ENCODE measurements at places on chromosomes 16 and 17. TPM values are rescaled to one million over a fixed set of nuclear protein-coding genes. Genes with fewer than 3 reads are reported as not detected.

DNA sequence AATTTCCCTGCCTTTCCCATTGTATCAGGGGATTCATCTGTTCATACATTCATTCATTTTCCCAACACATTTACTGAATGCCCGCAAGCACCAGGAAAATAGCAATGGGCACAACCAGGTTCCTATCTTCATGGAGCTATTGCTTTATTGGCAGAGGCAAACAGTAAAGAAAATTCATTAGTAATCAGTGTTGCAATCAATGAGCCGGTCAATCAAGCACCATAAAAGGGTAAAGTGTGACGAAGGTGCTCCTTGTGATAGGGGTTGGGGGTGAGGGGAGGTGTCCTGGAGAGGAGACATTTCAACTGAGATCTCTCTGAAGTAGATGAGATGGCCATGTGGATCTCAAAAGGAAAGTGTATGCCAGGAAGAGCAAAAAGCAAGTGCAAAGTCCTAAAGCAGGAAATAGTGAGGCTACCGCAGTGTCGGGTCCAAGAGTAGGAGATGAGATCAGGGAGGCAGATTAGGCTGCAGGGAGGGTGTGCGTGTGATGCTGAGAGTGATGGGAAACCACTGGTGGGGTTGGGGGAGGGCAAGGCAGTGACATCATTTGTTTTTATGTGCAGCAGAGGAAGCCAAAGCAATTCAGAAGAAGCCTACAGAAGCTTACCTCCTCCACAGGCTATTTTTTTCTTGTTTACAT, 28.4 kb downstream of the CDH13 start:
- H3K27me3 ChIP-seq: no peaks in the 10 kb centered on the region
- H3K36me3 ChIP-seq: no peaks in the 10 kb centered on the region
- peak overlapping the region; percentile 93 for H3K27ac ChIP-seq
- H3K4me3 ChIP-seq: peak overlapping the region; percentile 4

- DNase-seq: no peak
- peaks cover 3% of the 10 kb centered on the region for H3K36me3 ChIP-seq
- H3K4me1 ChIP-seq: peaks cover 6% of the 10 kb centered on the region
- H3K27me3 ChIP-seq: no peaks in the 10 kb centered on the region
- no peak overlapping the region for H3K27ac ChIP-seq
Measured at GRCh38 chr17:75808905-75809621, 24.5 kb downstream of the UNK start.

CCL16 gene
- total RNA-seq: not detected

GRCh38 chr17:73349138-73349537, 37.3 kb upstream of the CDC42EP4 start:
- no peak overlapping the region for H3K27ac ChIP-seq
- H3K4me1 ChIP-seq: no peaks in the 10 kb centered on the region
- H3K4me3 ChIP-seq: no peak overlapping the region
- DNase-seq: no peak
- no peaks in the 10 kb centered on the region for H3K36me3 ChIP-seq

GRCh38 chr17:2192367-2193057, 111.1 kb downstream of the SMG6 start:
- peaks cover 42% of the 10 kb centered on the region for H3K36me3 ChIP-seq
- H3K4me1 ChIP-seq: peaks cover 58% of the 10 kb centered on the region
- no peaks in the 10 kb centered on the region for H3K27me3 ChIP-seq
- peak overlapping the region; percentile 16 for H3K4me3 ChIP-seq

XAF1 gene
- total RNA-seq: 54.1 TPM

GRCh38 chr17:39199820-39200069, 338 bp upstream of the RPL19 start:
- peaks cover 3% of the 10 kb centered on the region for H3K27me3 ChIP-seq
- H3K27ac ChIP-seq: peak overlapping the region; percentile 99
- peaks cover 45% of the 10 kb centered on the region for H3K36me3 ChIP-seq
- H3K4me3 ChIP-seq: peak overlapping the region; percentile 99
- H3K4me1 ChIP-seq: peaks cover 56% of the 10 kb centered on the region
- peak; percentile 87 for DNase-seq

PRSS33 gene
- 0.54 TPM for total RNA-seq

GRCh38 chr16:3050487-3050886, 4.1 kb downstream of the MMP25 start:
- peaks cover 22% of the 10 kb centered on the region for H3K27me3 ChIP-seq
- H3K36me3 ChIP-seq: peaks cover 15% of the 10 kb centered on the region
- no peak overlapping the region for H3K4me3 ChIP-seq
- peaks cover 31% of the 10 kb centered on the region for H3K4me1 ChIP-seq

DNA sequence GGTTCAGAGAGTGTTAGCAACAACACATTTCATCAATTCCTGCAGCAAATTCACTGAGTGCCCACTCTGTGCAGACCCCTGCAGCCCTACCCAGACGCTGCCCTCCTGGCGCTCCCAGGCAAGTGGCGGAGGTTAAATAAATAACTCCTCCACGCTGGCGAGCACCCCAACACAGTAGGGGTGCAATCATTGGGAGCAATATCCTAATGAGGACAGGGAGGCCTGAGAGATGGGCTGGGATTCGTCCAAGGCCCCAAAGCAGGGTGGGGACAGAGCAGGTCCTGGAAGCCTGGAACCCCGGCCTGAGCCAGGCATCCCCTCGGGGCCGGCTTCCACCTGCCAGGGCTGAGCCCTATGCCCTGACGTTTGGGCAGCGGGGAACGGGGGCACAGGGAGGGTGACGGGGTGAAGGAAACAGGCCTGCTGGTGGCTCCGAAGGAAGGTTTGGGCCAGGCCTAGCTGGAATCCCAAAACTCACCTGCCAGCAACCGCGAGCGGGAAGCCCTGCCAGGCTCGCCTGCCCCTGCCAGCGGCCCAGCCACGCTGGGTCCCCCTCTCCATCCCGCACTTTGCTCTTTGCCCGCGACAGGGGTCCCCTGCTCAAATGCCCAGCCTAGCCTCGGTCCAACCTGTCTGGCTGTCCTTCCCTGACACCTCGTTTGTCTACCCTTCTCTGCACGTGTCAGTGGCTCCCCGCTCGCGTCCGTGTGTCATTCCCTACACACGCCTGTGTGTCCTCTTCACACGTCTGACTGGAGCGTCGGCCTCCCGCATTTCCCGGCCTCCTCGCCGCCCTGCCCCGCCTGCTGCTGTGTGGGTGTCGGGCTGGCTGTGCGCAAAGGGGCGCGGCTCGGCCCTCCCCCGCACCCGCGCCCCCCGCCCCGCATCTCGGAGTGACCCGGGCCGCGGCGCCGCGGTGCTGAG, 721 bp upstream of the BEAN1 start:
- H3K27me3 ChIP-seq: peaks cover 64% of the 10 kb centered on the region
- H3K27ac ChIP-seq: no peak overlapping the region
- no peak for DNase-seq

TMED6 gene
- total RNA-seq: 1.2 TPM

DNA sequence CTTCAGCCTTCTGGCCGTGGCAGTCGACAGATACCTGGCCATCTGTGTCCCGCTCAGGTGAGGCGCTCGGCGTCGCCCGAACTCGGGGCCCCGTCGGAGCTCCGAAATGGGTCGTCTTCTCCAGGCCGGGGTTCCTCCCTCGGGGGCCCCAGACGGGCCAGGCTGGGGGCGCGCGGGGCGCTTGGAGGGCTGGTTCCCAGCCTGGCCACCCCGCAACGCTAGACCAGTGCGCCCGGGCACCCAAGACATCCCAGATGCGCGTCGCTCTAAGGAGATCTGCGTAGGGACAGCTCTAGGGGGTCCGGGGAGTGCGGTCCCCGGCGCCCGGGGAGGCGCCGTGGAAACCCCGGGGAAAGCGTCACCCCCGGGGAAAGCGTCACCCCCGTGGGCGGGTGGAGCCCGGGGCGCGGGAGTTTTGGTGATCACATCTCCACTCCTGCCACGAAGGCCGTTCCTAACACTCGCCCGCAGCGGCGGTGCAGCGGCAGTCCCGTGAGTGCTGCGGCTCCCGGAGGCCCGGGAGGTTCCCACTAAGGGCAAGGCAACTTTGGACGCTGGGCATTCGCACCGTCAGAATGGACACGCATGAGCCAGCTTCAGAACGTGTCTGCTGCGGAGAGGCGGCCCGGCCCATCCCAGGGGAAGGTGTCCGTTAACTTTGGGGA, 729 bp downstream of the ADORA2B start:
- peak; percentile 44 for DNase-seq
- H3K27me3 ChIP-seq: peaks cover 27% of the 10 kb centered on the region
- H3K4me1 ChIP-seq: peaks cover 20% of the 10 kb centered on the region
- H3K4me3 ChIP-seq: peak overlapping the region; percentile 77

DNA sequence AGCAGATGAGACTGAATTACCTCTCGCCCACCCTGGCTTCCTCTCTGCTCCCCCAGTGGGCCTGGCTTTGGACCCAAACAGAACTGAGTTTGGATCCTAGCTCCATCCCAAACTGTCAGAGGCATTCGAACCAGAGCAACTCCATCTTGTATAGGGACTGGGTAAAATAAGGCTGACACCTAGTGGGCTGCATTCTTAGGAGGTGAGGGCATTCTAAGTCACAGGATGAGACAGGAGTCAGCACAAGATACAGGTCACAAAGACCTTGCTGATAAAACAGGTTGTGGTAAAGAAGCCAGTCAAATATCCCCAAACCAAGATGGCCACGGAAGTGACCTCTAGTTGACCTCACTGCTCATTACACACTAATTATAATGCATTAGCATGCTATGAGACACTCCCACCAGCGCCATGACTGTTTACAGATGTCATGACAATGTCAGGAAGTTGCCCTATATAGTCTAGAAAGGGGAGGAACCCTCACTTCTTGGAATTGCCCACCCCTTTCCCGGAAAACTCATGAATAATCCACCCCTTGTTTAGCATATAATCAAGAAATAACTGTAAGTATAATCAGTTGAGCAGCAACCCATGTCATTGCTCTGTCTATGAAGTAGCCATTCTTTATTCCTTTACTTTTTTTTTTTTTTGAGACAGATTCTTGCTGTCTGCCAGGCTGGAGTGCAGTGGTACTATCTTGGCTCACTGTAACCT, 44.4 kb downstream of the LYRM1 start:
- peak; percentile 65 for DNase-seq
- peaks cover 28% of the 10 kb centered on the region for H3K4me1 ChIP-seq
- H3K4me3 ChIP-seq: no peak overlapping the region

HSPB9 gene
- 0.18 TPM for total RNA-seq

- no peak overlapping the region for H3K27ac ChIP-seq
- H3K4me3 ChIP-seq: no peak overlapping the region
- no peak for DNase-seq
Measured at GRCh38 chr17:12510535-12510934, 155.2 kb upstream of the MYOCD start.

GRCh38 chr16:471353-472198, 46.1 kb downstream of the RAB11FIP3 start:
- peaks cover 4% of the 10 kb centered on the region for H3K4me1 ChIP-seq
- DNase-seq: no peak
- no peaks in the 10 kb centered on the region for H3K36me3 ChIP-seq

DNA sequence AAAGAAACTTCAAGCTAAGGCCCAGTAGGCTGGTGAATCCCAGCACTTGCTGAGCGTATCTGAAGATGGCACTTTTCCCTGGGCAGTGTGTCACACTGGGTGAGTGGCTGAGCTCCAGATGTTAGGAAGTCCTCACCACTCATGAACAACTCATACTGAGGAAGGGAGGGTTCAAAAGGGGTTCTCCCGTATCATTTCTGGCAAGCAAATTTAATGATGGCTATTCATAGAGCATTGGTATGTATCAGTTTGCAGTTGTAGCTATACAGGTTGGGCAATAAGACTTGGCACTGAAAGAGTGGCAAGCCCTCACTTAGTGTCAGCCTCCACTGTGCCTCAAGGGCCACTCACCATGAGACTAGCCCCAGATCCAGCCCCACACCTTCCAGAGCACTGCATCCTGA, 10.7 kb downstream of the GFOD2 start:
- H3K4me1 ChIP-seq: peaks cover 9% of the 10 kb centered on the region
- no peak overlapping the region for H3K4me3 ChIP-seq
- peaks cover 2% of the 10 kb centered on the region for H3K36me3 ChIP-seq

- no peak overlapping the region for H3K4me3 ChIP-seq
- no peaks in the 10 kb centered on the region for H3K27me3 ChIP-seq
- DNase-seq: no peak
- H3K27ac ChIP-seq: no peak overlapping the region
- H3K4me1 ChIP-seq: peaks cover 6% of the 10 kb centered on the region
Measured at GRCh38 chr16:17289674-17290635, 180.8 kb downstream of the XYLT1 start.

DNA sequence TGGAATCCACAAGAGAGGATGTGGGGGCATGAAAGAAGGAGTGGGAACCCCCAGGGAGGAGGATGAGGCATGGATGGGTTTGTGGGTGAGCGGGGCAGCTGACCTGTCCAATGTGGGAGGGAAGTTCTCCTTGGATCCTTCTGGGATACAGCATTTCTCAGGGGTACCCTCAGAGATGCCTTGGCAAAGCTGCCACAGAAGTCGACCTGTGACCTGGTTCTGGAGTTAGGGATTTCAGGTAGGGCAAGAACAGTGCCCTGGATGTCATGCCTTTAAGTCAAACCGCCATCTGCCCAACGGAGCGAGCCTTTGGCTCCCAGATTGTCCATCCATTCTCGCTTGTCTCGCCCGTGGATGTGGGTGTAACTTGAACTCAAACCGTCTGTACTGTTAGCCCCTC, 30.0 kb downstream of the WSCD1 start:
- no peaks in the 10 kb centered on the region for H3K36me3 ChIP-seq
- DNase-seq: no peak
- no peaks in the 10 kb centered on the region for H3K4me1 ChIP-seq

PPY gene
- total RNA-seq: not detected

DNA sequence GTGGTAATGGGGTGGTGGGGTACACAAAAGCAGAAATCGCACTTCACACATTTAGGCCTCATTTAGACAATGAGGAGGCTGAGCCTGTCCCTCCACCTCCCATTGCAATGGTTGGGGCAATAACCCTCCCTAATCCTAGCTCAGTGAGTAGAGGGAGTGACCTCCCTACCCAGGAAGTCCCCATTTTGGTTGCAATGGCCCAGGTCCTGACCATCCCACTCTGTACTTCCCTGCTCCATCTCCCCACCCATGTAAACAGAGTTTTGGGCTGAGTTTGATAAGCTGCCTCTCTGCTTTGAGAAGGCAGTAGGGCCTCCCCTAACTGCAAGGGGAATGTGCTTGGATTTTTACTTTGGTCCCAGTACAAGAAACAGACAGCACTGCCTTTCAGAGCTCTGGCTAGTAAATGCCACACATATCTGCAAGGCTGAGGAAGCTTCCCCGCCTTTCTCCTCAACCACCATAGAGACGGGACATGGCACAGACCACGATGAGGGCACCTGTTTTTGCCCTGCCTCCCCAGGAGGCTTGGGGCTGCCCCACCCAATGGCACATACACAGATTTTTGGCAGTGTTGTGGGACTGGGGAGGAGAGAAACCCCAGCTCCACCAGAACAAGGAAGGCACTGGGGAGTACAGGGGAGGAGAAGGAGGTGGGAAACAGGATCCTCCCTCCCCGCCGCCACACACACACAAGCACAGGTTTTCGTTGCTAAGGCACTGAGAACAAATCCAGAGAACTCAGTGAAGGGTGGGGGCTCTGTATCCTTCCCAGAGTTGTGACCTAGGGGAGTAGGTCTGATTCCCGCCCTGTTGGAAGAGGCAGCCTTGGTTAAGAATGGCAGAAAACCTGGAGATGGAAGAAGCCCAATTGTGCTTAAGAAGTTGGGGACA, 7.3 kb downstream of the VAT1 start:
- H3K27me3 ChIP-seq: no peaks in the 10 kb centered on the region
- no peak overlapping the region for H3K4me3 ChIP-seq
- H3K4me1 ChIP-seq: peaks cover 14% of the 10 kb centered on the region

- no peaks in the 10 kb centered on the region for H3K36me3 ChIP-seq
- no peak overlapping the region for H3K27ac ChIP-seq
- no peaks in the 10 kb centered on the region for H3K4me1 ChIP-seq
- DNase-seq: no peak
- H3K4me3 ChIP-seq: no peak overlapping the region
Measured at GRCh38 chr16:24471561-24472350, 67.6 kb upstream of the RBBP6 start.

Measured in activated naive CD8-positive, alpha-beta T cell treated with anti-CD3 and anti-CD28 coated beads for 36 hours (primary cell).